ENCODE measurements at places on chromosomes 7 and 10. TPM values are rescaled to one million over a fixed set of nuclear protein-coding genes. Genes with fewer than 3 reads are reported as not detected.

Gene ZSCAN25
- polyA plus RNA-seq = 8.4 TPM

Gene EBLN1
- polyA plus RNA-seq = not detected

Gene ASIC3
- 2.1 TPM for polyA plus RNA-seq

DNA sequence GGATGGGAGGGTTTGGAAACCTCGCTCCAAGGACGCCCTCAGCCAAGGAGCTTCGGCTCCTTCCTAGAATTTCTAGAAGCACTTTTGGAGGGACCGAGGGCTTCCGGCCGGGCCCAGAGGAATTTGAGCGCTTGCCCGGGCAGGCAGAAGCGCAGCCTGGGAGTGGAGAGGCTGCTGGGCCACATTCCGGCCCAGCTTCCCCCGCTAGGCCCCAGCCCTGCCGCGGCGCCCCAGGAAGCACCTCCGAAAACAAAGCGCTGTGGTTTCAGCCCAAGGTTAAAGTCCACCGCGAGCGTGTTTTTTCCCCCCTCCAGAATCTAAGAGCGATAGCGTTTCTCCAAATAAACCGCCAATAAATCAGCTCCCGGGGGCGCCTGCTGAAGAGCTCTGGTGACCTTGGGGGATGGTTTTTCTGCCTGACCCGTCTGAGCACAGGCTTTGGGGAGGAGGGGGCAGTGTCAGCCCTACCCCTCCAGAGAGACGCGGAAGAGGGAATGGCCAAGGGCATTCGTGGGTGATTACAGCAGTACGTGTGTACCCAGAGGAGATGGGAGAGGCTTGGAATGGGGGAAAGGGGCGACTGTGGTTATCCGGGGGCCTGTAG lies 5.7 kb upstream of the TNRC18 start:
- DNase-seq = peak; percentile 86

DNA sequence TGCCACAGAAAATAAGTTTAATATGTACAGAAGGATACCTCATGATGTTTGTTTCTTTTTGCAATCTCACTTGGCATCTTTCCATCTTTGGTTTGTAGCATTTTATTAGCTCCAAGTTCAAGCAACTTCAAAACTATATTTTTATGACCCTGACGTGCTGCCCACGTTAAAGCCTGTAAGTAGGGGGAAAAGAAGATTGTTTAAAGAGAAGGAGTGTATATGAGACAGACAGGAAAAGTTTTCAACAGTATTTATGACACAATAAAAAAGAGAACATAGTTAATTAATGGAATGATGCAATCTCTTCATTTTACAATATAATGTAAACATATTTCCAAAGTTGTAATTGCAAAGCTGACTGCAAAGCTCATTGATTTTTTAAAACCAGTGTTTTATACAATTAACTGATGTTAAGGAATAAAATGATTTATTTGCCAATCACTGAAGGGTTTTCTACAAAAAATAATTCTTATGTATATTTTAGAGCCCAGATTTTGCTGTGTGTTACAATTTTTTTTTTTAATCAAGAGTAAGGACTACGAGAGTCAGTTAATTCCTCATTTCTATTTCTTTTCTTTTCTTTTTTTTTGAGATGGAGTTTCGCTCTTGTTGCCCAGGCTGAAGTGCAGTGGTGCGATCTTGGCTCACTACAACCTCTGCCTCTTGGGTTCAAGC lies 42.5 kb downstream of the ASZ1 start:
- DNase-seq = no peak

DNA sequence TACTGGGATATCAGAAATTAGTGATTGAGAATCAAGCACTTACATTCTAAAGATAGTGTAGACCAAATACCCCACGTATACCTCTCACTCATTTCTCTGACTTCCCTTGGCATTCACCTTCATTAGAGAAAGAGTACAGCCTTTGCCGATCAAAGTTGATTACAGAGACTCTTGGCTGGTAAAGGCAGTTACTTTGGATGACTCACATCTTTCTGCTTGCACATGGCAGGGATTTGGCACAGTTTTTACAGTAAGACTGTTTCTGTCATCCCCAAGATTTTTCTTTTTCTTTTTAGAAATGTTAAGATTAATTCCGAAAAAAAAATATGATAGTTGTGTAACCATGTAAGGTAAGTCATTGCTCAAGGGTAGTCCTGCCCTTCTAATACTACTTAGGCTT lies 143.0 kb downstream of the TSPAN12 start:
- DNase-seq = no peak

GRCh38 chr7:105399043-105399725 lies 10.5 kb upstream of the SRPK2 start:
- DNase-seq = no peak

GRCh38 chr10:22899775-22900174 lies 28.1 kb upstream of the ARMC3 start:
- no peak for DNase-seq

DNA sequence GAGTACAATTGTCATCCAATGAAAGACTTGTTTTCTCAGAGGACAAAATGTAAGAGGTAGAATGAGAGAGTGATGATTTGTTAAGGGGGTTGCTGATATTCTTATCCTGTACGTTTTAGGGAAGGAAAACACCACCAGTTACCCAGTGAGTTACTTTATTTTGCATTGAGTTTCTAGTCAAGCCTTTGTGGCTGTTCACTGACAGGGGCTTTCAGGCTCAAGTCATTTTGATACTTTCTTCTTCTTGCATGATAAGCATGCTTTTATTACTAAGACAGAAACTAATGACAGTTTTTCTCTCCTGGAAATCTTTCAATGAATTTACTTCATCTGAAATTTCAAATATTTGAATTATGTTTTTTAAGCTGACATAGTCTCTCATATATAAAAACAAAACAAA lies 710.2 kb upstream of the POM121L12 start:
- DNase-seq = no peak

DNA sequence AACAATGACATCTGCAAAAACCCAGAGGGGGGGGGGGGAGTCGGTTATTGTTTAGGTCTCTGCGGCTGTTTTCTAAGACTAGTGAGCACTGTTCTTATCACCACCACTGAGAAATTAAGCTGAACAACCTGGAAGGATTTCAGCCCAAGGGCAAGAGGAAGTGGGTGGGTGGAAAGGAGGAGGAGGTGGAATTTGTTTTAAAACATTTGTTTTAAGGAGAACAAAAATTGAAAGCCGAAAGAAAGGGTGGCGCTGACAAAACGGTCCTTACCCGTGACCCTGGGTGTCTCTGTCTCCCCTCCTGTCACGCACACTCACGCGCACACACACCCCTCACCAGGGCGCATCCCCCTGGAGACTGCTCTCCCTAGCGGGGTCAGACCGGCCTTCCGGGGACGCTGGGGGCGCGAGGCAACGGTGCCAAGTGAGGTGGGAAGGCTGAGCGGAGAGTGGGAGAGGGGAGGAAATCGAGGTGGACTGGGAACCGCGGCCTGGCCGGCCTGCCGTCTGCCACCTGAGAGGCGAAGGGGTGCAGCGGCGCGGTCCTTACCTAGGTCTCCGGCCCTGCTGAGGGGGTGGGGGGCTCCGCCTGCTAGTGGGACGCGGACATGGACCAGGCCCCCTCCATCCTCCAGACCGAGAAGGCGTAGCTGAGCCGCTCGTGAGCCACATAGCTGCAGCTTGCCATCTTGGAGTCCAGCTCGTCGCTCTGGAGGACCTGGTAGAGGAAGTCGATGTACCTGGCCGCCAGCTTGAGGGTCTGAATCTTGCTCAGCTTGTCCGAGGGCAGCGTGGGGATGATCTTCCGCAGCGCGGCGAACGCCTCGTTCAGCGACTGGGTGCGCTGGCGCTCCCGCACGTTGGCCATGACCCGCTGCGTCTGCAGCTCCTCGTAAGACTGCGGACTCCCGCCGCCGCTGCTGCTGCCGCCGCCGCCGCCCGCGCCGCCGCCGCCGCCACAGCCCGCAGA lies 1.0 kb downstream of the TWIST1 start:
- DNase-seq = no peak

DNA sequence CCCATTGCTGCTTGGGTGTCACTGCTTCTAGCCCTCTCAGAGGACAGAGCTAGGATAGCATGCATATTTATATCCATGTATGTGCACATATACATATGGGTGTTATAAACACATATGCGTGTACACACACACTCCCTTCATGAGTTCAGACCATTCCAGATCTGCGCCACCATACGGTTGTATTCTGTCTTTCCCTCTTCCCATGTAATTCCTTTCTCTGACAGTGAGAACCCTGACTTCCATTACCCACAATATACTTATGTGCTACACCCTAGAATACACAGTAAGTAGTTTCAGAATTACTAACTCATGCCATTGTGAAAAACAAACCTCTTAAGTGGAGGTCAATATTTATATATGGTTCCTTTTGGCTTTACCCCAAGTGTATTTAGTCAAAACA lies 116.6 kb upstream of the SAMD8 start:
- DNase-seq = no peak

All from hepatocyte (in vitro differentiated cells).